Brain (organoid and tissue), 16 donors: ENCODE measurements at places on chromosomes 4 and X.

GRCh38 chr4:169311643-169312365 is 41.0 kb upstream of the SH3RF1 start:
- peak; percentile 24 for DNase-seq

- no peak for DNase-seq
Measured at GRCh38 chr4:24775750-24776149, 19.6 kb upstream of the SOD3 start.

DNA sequence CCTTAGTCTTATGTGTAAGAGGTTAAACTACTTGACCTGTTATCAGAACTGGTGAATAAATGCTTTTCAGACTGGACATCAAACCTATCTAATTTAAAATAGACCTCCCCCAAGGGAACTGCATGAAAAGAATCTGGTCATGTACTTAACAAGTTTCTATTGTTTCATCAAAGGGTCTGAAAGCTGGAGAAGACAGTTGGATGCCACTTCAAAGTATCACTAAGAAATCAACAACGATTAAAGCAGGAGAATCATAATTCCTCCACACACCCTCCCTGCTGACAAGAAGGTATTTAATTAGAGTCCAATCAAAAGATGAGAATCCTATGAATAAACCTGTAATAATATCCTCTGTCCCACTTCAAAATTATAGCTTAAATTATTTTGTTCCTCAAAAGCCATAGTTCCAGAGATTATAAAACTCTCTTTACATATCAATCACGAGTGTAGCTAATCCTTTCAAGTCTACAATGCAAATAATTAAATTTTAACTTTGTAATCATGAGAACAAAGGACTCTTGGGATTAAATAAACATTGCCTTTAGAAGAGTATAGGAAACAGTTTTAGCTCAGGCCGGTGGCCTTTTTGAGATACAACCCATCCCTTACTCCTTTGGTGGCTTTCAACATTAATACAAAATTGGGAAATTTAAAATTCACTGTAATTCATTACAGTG is 35.1 kb downstream of the TSPAN5 start:
- no peak for DNase-seq

DNA sequence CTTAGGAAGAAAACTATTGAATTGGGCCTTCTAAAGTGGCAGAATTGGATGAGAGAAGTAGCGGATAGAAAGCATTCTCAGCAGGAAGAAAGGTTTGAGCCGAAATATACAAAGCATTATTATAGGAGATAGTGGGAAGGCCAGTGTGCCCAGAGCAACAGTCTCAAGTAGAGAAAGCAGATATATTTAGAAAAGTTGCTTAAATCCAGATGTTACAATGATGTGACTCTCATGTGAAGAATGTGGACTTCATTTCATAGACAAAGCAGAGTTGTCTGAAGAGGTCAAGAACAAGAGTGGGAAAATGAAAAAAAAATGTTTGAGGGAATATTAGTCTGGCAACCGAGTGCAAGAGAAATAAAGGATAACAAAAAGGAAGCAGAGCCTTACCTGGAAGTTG is 66.9 kb downstream of the SYNPO2 start:
- no peak for DNase-seq

DNA sequence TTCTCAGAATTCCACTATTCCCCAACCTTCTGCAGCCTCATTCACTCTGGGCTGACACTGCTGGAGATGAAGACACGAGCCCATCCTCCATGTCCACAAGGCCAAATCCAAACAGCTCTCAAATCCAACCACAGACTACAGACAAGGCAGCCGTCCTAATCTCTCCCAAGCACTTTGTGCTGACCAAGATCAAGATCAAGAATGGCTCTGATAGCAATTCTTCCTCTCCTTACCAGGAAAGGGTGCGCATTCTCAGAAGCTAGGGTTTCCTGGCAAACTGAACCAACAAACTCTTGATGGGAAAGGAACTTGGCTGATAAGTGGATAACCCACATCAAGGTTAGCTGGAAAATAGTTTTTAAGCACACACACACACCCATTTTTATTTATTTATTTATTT is 26.5 kb downstream of the RELL1 start:
- DNase-seq, result no peak

GRCh38 chr4:150006197-150006596 is 72.0 kb upstream of the DCLK2 start:
- DNase-seq, result peak; percentile 78

DNA sequence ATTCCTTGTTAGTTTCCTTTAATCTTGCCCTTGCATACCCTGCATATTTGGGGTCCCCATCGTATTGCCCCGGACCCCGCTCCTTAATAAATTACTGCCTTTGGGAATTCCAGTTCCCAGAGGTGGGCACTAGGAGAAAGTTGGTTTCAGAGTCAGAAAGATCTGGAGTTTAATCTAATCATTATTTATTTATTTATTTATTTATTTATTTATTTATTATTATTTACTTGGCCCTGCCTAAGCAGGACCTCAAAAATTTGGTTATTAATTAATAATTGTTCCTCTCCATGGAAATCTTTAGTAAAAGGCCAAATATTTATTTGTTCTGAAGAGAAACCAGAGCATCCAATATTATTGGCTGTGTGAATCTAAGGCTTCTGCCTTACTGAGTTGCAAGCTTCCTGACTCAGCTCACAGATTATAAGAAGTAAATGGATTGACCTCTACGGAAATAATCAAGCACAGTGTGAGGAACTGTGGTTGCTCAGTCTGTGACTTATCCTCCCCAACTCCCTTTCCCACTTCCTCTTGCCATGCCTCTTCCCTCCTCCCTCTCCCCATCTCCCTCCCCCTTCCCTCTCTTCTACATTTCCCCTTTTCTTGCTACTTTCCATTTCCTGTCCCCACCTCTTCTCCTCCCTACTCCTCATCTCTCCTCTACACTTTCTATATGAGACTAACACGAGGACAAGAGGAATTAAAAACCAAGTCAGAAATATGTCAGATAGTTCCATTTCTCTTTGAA is 61.5 kb upstream of the AP1S2 start:
- DNase-seq, result no peak

DNA sequence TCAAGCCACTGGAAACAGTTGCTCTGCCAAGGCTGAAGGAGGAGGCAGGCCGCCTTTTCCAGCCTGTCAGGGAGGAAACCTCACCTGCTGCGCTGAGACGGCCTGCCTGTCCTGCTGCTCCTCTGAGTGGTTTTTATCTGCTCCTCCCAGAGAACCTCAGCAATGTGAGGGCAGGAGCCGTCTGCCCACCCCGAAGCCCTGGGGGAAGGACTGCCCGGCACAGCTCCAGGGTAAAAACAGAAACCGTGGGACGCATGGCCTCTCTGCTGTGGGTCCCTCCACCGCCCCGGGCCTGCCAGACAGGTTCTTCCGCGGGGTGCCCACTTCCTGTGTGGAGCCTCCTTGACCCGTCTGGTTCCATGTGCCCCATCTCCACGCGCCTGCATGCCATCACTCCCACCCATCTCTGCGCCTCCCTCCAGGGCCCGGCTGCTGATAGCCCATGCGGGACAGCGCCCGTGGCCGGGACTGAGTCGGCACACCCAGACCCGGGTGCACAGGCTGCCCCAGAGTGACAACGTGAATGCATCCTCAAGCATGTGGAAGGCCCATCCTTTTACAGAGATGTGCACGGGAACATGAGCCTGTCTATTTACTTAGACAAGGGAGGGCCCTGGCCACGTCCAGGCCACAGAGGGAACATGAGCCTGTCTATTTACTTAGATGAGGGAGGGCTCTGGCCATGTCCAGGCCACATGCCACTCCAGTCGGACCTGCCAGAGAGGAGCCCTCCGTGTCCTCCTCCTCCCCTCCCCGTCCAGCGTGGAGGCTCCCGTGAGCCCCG is 4.0 kb upstream of the SLC49A3 start:
- no peak for DNase-seq

- DNase-seq, result no peak
Measured at GRCh38 chr4:46999566-46999965, 6.2 kb upstream of the GABRA4 start.

DNA sequence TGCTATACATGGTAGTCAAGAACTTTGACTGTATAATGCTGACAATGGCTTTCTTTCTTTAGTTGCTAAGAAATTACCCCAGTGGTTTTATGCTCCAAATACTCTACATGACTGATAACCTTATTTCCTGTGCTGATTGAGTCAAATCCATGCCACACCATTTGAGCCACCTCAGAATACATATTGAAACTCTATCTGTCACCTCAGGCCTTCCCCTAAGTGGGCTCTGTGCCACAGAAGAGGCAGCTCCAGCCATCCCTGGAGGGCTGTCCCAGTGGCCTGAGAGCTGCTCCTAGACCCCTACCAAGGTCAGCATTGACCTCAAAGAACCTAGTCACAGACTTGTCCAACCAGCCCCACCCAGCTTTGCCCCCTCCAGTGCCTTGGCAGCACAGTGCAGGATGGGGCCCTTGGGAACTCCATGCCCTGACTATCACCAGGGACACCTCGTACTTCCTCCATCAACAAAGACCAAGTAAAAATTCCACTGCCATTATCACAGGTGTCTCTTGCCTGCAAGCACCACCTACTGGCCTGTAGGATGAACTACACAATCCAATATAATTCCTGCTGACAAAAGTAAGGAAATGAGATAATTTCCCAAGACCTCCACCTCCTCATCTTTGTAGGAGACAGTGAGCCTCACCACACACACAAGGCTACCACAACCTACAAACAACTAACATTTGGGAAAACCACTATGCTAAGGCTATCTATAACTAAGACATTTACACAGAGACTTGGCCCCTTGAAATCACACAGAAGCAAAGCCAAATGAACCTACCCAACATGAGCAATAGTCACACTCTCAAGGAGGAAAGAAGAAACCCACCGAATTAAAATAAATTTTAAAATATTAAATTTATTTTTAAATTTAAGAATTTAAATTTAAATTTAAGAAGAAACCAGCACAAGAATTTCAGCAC is 239.9 kb downstream of the NKX6-1 start:
- DNase-seq, result no peak

GRCh38 chrX:40148385-40149285 is 50.9 kb upstream of the BCOR start:
- DNase-seq, result peak; percentile 52

DNA sequence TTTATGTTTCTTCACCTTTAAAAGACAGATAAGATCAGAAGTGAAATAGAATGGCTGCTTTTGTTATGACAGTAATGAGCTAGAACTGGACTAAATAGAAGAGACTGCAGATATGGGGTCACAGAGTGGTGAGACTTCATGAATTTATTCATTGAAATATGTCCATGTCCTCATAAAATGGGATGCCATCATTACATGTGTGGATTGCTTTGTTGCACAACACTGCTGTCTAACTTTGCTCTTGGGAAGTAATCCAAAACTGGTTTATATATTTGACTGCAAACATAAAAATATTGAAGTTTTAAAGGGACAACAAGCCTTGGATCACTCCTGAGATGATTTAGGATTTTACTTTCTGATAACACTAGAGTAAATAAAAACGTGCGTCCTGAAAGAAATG is 209.2 kb upstream of the FAT4 start:
- DNase-seq, result no peak

- no peak for DNase-seq
Measured at GRCh38 chr4:26105337-26105736, 191.3 kb downstream of the SMIM20 start.

- peak; percentile 40 for DNase-seq
Measured at GRCh38 chr4:6367371-6367851, 97.8 kb downstream of the WFS1 start.

- DNase-seq, result no peak
Measured at GRCh38 chr4:5203309-5203992, 152.2 kb downstream of the STK32B start.

- no peak for DNase-seq
Measured at GRCh38 chrX:42143866-42144592, 220.7 kb upstream of the CASK start.

GRCh38 chrX:11342673-11343072 is 49.5 kb downstream of the AMELX start:
- no peak for DNase-seq

DNA sequence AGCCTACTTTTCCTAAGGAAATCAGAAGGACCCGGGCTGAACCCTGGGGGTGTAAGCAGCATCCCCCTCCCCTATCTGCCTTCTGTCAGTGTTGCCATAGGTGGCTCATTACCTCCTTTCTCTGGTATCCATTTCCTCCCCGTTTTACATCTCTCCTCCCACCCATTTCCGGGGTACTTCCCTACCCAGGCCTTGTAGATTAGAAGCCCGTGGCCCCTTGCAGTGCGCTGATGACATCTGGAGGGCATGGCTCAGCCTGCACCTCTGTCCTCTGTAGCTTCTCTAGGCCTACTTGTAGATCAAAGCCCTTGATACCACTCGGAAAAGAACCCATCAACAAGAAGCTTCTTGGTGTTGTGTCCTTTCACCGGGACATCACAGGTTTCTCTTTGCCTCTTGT is 71.8 kb downstream of the NBDY start:
- DNase-seq, result no peak

- DNase-seq, result no peak
Measured at GRCh38 chrX:74272230-74272629, 31.8 kb upstream of the ZCCHC13 start.

DNA sequence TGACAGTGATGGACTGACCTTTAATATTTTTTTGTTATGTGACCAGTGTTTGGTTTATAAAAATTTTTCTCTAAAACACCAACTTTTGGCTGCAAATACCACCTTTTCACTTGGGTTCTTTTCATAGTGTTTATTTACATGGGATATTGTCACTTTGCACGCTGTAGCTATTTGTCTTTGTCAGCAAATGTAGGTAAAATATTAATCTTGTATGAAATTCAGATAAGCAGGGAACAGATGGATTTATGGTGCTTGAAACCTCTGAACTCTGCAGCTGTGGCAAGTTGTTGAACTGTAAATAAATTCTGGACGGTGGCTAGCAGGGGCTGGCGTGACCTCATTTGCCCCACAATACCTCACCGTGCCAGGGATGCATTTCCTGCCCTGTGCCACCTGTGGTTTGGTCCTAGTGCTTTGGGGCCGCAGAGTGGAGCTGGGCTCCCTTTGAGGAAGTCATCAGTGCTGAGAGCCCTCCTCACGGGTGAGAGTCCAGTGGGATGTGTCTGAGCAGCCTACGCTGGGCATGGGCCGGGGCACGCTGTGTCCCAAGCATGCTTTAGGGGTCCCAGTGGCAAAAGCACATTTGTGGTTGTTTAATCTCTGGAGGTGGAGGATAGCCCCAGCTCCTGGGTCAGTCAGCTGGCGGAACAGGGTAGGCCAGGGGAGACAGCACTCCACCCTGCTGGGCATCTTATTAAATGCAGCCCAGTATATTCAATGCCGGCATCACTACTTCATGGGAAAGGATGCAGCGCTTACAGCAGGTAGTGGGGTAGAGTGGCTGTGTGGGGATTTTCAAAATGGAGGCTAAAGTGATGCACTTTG is 108.6 kb downstream of the TBL1X start:
- no peak for DNase-seq

GRCh38 chr4:109166126-109166525 is 136.3 kb downstream of the COL25A1 start:
- no peak for DNase-seq

DNA sequence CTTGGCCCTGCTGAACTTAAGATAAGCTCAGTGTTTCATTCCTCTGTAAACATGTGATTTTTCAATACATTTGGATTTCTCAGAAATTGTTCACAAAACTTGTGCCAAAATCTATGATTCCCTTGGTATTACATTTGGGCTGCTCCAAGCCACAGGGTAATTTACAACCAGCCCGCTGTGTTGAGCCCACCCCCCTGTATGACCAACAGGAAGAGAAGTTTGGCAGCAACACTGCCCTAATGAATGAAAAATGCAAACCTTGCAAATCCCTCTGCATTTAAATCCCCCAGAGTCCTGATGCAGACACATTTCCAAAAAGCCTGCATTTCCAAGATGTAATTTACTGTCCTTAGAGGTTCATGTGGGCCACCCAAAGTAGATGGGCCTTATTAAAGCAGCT is 34.1 kb upstream of the GAB1 start:
- no peak for DNase-seq

GRCh38 chrX:20361890-20362262 is 95.2 kb upstream of the RPS6KA3 start:
- no peak for DNase-seq
